Activated CD8-positive, alpha-beta memory T cell treated with anti-CD3 and anti-CD28 coated beads for 48 hours (primary cell): ENCODE measurements at places on chromosomes 7 and 10.

DNA sequence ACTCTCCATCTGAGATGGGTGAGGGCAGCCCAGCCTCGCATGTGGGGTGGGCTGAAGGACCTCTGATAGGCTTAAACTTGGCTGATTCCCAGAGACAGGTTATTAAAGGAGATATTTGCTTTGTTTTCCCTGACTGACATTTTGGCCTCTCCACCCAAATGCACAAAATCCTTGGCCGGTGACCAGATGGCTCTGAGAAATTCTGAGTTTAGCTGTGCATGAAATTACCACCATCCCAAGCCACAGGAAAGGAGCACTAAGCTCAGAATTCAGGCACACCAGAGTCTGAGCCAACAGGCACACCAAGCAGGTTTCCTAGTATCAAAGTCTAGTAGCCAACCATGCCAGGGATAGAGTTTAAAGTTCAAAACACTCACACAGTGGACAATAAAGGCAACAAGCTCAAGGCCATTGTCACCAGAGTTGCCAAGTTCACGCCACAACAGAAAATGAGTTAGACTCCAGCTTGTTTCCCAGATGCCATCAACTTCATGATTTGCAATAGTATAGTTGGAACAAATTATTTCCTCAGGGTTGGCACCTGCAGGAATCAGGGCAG is 387.6 kb downstream of the KCNMA1 start:
- DNase-seq, result no peak

DNA sequence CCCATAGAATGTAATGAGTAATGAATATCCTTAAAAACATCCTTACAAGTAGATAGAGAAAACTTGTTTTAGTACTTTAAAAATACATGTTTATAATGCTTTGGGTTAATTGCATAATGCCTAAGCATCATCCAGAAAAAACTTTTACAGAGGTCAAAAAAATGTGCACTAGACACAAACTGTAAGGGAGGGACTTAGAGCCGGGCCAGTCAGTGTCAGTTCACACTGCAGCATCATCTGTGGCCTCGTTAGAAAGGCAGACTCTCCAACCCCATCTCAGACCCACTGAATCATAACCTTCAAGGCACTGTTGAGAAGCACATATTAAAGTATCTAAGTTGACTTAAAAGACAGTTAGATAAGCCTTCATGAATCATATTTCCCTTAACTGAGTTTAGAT is 230.1 kb upstream of the PRPS1L1 start:
- no peak for DNase-seq

DNA sequence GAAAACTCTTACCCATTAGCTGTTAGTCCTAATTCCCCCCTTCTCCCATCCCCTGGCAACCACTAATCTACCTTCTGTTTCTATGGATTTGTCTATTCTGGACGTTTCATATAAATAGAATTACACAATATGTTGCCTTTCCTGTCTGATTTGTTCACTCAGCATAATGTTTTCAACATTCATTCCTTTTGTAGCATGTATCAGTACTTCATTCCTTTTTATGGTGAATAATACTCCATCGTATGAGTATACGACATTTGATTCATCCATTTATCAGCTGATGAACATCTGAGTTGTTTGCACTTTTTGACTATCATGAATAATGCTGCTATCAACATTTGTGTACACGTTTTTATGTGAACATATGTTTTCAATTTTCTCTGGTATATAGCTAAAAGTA is 4.4 kb upstream of the FRAT1 start:
- DNase-seq, result no peak

GRCh38 chr10:43131906-43132305 is 6.3 kb upstream of the CSGALNACT2 start:
- no peak for DNase-seq

- no peak for DNase-seq
Measured at GRCh38 chr10:48833674-48834073, 106.0 kb downstream of the LRRC18 start.

DNA sequence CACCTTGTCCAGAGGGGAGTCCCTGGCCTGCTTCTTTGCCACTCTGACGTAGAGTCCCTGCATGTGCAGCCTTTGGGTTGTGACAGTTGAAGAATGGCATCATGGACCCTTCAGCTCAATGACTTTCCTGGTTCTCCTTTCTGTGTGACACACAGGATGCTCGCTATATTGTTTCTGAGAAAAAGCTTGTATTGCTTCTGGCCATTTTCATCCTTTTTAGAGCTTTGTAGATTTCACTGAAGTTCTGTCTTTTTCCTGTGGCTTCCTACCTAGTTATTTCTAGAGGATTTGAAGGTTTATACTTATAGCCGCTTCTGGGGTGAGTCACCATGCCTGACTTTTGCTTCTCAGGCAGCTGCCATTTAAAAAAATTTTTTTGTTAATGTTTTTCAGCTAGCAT is 27.0 kb downstream of the SND1 start:
- DNase-seq, result no peak

DNA sequence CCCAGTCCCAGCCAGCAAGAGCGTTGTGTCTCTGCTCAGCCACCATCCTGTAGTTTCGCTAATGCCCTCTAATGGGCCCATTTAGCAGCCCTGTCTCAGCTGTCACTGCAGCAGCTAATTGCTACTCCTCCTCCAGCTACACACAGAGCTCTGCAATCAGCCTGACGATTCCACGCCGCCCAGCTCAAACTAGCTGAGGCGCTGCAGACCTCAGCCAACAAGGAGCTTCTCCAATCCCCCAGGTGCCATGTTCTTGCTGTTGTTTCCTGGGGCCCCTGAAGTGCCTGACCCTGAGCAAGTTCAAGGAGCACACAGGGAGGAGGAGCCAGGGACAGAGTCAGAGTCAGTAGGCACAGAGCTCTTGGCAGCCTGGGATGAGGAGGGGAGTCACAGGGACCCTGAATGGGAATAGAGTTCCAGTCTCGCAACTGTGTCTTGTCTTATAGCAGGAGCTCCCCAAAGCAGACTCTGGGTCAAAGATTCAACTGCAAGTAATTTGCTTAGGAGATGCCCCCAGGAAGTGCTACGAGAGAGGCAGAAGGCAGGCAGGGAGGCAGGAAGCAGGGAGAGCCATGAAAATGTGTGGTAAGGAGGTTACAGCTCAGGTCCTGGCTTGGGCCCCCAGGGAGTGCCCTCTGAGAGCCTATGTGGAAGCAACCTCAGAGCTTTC is 135.8 kb upstream of the UNC5B start:
- no peak for DNase-seq

- DNase-seq, result no peak
Measured at GRCh38 chr7:85021101-85021704, 165.7 kb downstream of the SEMA3D start.

DNA sequence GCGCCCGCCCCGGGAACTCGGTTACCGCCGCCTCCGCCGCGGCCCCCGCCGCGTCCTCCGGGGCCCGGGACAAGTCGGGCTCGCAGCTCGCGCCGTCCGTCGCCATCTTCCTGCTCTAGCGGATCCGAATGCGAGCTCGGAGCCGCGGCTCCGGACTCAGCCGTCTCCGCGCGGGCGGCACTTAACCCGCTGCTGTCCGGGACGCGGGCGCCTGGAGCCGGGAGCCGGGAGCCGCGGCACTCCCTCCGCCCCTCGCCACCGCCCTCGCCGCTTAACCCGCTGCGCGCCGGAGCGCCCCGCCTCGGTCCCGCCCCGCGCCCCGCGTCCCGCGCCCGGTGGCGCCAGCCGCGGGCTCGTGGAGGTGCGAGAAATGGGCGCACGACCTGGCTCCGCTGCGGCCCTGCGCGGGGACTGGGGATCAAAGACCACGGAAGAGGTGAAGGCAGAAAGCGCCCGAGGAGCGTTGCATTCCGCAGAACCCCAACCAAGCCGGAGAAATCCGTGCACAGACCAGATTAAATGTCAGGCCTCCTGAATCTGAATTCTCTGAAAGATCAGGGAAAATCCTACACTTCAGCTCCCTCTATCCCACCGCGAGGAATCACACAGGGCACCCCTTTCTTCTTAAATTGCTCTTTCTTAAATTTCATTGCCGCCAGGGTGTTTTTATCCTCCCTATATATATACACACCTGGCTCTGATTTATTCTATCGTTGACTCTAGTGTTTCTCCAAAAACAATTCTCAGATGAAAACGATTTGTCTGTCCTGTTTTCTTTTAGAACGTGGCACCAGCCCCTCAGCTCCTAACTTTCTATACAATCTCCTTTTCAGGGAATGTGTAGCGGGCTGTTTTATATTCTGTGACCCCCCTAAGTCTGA is at the start of gene CTTNBP2:
Gene CTTNBP2, minus strand, starts transcription at position 132 of the 881 bp plus-strand sequence. Its CDS starts 26 bp downstream, at position 106.
- DNase-seq, result no peak

GRCh38 chr7:101885597-101885955 is 68.2 kb downstream of the CUX1 start:
- DNase-seq, result no peak

- DNase-seq, result no peak
Measured at GRCh38 chr7:149261316-149261828, 624 bp upstream of the ZNF783 start.

GRCh38 chr10:88082806-88083596 is 219.6 kb downstream of the PTEN start:
- DNase-seq, result no peak

DNA sequence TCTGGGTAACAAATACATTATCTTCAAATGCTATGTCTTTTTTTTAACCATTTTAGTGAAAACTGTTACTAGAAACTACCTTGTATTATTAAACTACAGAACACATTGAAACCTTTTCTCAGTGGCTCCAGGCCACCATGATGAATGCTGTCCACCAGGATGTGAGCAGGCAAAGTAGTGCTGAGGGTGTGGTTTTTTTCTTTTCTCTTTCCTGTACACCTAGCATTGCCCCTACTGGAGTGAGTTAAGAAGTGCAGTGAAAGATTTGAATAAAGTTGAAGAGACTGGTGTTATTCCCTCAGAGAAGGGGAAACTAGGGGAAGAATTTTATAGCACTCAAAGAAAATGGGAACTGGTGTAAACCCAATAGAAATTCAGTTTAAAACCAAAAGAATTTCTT is 120.0 kb upstream of the SAMD8 start:
- no peak for DNase-seq

DNA sequence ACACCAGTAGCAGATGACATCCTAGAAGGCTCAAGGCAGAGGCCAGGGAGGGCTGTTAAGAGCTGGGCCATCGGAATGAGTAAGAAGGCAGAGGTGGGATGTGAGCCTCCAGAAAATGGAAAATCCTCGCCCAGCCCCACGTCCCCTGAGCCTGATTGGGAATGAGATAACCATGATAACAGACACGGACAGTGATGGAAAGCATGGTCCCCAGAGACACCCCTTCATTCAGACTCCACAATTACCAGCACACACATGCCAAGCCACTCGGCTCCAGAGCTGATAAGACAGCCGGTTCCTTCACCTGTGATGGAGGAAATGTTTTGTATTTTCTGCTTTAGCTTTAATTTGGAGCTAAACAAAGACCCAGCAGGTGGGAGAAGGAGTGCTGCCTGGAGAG is 106.0 kb downstream of the GRID1 start:
- DNase-seq, result no peak
